ENCODE measurements at places on chromosomes 3 and 15. TPM values are rescaled to one million over a fixed set of nuclear protein-coding genes. Genes with fewer than 3 reads are reported as not detected.

- H3K36me3 ChIP-seq, result peaks cover 1% of the 10 kb centered on the region
- no peak for DNase-seq
- H3K27ac ChIP-seq, result no peak overlapping the region
- H3K27me3 ChIP-seq, result no peaks in the 10 kb centered on the region
- no peak overlapping the region for H3K4me3 ChIP-seq
Measured at GRCh38 chr3:16071206-16071605, 103.3 kb upstream of the GALNT15 start.

DNA sequence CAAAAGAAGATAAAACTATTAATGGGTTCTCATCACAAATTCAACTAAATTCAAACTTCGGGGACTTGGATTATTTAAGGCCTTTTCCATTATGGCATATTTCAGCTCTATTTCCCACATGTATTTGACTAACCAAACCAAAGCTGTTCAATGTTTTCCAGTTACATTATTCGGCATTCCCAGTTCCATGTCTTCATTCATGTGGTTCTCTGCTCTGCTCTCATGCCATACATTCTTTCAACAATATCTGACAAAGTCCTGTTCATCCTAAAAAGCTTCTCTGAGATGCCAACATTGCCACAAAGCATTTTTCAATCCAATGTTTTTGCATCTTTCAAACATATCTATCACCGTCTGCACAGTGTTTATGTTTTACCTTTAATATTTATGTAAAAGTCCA, 141.4 kb downstream of the GREM1 start:
- no peaks in the 10 kb centered on the region for H3K4me1 ChIP-seq
- H3K27ac ChIP-seq, result no peak overlapping the region
- peaks cover 2% of the 10 kb centered on the region for H3K27me3 ChIP-seq

SPTBN5 gene
- 0.17 TPM for total RNA-seq

DNA sequence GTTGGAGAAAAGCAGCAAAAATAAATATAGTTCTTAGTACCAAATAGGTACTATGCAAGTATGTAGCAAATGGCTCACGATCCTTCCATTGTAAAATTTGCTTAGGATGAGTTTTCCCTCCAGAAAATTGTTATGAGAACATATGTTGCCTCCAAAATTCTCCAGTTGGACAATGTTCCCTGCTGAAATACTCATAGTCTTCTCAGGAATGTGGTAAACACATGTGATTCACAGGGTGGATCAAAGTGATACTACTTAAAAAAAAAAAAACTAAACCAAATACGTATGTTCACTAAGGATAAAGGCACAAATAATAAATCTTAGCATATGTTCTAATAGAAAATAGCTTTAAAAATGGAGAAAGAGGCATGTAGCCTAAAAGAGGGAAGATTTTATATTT, 84.3 kb upstream of the ZNF385D start:
- DNase-seq, result no peak
- H3K4me1 ChIP-seq, result no peaks in the 10 kb centered on the region
- H3K36me3 ChIP-seq, result no peaks in the 10 kb centered on the region
- no peak overlapping the region for H3K4me3 ChIP-seq

SST gene
- not detected for total RNA-seq

DNA sequence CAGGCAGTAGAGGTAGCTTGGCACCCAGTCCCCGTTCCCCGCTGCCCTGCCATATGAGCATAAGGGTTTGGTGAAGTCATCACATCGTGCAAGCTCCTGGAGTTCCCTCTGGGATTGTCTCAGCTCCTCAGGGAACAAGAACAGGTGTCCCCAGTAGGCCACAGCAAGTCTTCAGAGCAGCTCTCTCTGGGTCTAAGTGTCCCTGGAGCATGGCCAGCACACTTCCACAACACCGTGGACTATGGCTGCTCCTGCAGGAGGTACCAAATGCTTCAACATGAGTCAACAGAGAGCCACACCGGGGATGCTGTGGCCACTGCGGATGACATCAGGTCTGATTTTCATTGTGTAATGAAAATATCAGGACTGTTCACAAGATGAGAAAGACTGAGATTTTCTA, 23.1 kb downstream of the ABHD6 start:
- no peaks in the 10 kb centered on the region for H3K4me1 ChIP-seq
- no peaks in the 10 kb centered on the region for H3K36me3 ChIP-seq
- no peaks in the 10 kb centered on the region for H3K27me3 ChIP-seq
- H3K4me3 ChIP-seq, result no peak overlapping the region
